Hepatocyte (in vitro differentiated cells): ENCODE measurements at places on chromosomes 3 and 15. TPM values are rescaled to one million over a fixed set of nuclear protein-coding genes. Genes with fewer than 3 reads are reported as not detected.

DUSP7 gene
- polyA plus RNA-seq, result 5.9 and 6.4 TPM in 2 replicates

CHRD gene
- 13.3 and 16.1 TPM in 2 replicates for polyA plus RNA-seq

CCDC80 gene
- 83.5 and 95.4 TPM in 2 replicates for polyA plus RNA-seq

FGF12 gene
- polyA plus RNA-seq, result 1.6 and 2.1 TPM in 2 replicates

GOLGA8J gene
- polyA plus RNA-seq, result not detected in 2 replicates

GOLGA6L4 gene
- polyA plus RNA-seq, result 3.3 and 3.6 TPM in 2 replicates

PPARG gene
- 25.1 and 25.3 TPM in 2 replicates for polyA plus RNA-seq

INSYN1 gene
- 1.9 and 8.1 TPM in 2 replicates for polyA plus RNA-seq

MEX3B gene
- 2.6 and 4.8 TPM in 2 replicates for polyA plus RNA-seq

FGF7 gene
- 7.3 and 11.2 TPM in 2 replicates for polyA plus RNA-seq

IL17RB gene
- polyA plus RNA-seq, result 12.8 and 14.1 TPM in 2 replicates

GRK7 gene
- not detected in 2 replicates for polyA plus RNA-seq

CCDC50 gene
- 31.6 and 34.9 TPM in 2 replicates for polyA plus RNA-seq

CX3CR1 gene
- 1.3 TPM in 1 of 2 replicates, not detected in the other for polyA plus RNA-seq

CPA3 gene
- 0.68 TPM in 1 of 2 replicates, not detected in the other for polyA plus RNA-seq

SLC12A8 gene
- polyA plus RNA-seq, result 18.9 and 19.3 TPM in 2 replicates

SLC7A14 gene
- not detected in 2 replicates for polyA plus RNA-seq

TRIM59 gene
- polyA plus RNA-seq, result 4.6 and 6.4 TPM in 2 replicates

GPR62 gene
- polyA plus RNA-seq, result 0.08 TPM in 1 of 2 replicates, not detected in the other

CCR1 gene
- polyA plus RNA-seq, result 1.8 and 2.3 TPM in 2 replicates

REC114 gene
- polyA plus RNA-seq, result 0.24 TPM in 1 of 2 replicates, not detected in the other
